ENCODE measurements at places on chromosomes 6 and 20.

GRCh38 chr6:135176464-135176863, 4.6 kb upstream of the MYB start:
- no peak for DNase-seq

- DNase-seq: no peak
Measured at GRCh38 chr6:31580438-31580740, 1.8 kb downstream of the LTB start.

GRCh38 chr6:166308033-166308768, at the start of gene PRR18:
Gene PRR18, minus strand, starts transcription at chr6:166308392. Its CDS starts 250 bp downstream, at chr6:166308142.
- DNase-seq: peak; percentile 42

GRCh38 chr6:20266851-20267608, 54.8 kb upstream of the MBOAT1 start:
- DNase-seq: no peak

DNA sequence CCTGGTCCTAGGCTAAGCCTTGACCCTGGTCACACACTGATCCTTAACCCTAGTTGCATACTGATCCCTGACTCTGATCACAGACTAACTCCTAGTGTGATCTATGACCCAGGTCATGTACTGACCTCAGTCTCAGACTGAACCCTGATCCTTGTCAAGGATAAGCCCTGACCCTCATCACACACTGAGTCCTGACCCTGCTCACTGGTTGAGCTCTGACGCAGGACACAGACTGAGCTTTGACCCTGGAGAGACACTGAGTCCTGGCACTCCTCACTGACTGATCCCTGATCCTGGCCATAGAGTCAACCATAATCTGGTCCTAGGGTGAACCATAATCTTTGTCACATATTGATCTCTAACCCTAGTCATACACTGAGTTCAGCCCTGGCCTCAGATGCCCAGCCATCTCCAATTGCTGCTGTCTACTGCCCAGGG, 37.9 kb downstream of the KCNB1 start:
- no peak for DNase-seq

- peak; percentile 57 for DNase-seq
Measured at GRCh38 chr6:52576392-52577021, 353 bp downstream of the TRAM2 start.
